ENCODE measurements at places on chromosomes 4 and X.

GRCh38 chr4:13511101-13511500 lies 27.0 kb upstream of the RAB28 start:
- no peak for DNase-seq

GRCh38 chrX:155744534-155744933 lies 131.8 kb upstream of the TMLHE start:
- no peak for DNase-seq

DNA sequence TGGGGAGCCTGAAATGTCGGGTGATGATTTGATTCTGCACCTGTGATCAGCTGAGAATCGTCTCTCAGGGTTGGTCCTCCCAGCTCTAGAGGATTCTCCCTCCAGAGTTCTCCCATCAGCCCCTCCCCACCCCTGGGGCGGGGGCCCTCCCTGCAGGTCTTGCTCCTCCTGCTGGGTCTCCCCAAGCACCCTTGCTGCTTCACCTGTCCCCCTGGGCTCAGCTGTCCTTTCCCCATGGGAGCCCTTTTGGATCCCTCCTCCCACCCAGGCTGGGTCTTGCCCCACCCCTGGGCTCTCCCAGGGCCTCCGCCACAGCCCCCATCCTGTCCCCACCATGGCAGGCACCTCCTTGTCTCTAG lies 22.2 kb downstream of the PSAPL1 start:
- no peak for DNase-seq

DNA sequence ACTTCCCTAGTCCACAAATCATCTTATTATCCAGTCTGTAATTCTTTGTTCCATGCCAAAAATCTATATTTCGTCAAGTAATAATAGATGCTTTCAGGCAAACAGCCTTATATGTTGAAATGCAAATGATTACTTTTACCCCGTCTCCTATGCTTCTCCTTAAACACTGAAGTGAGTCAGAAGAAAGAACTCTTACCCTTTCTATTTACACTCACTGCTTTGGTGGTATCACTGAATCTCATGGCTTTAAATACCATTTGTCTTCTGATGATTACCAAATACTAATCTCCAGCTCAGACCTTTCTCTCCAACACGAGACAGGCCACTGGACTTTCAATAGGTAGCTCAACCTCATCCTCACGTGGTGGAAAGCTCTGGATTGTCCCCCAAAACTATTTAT lies 558.1 kb downstream of the IL1RAPL1 start:
- no peak for DNase-seq

GRCh38 chr4:102843273-102843672 lies 15.9 kb upstream of the UBE2D3 start:
- DNase-seq, result no peak

- peak; percentile 18 for DNase-seq
Observed at GRCh38 chr4:113278324-113278934, 229.0 kb downstream of the ANK2 start.

GRCh38 chr4:123954220-123954619 lies 557.6 kb downstream of the SPRY1 start:
- no peak for DNase-seq

DNA sequence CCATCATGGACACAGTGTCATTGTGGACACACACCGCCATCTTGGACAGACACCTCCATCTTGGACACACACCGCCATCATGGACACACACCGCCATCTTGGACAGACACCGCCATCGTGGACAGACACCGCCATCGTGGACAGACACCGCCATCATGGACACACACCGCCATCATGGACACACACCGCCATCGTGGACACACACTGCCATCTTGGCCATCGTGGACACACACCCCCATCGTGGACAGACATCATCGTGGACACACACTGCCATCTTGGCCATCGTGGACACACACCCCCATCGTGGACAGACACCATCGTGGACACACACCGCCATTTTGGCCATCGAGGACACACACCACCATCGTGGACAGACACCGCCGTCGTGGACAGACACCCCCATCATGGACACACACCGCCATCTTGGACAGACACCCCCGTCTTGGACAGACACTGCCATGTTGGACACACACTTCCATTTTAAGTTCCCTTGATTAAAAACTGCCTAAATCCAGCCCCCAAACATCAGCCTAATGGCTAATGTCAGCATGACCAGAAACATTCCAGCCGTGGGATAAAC lies 9.1 kb downstream of the ASMTL start:
- no peak for DNase-seq

DNA sequence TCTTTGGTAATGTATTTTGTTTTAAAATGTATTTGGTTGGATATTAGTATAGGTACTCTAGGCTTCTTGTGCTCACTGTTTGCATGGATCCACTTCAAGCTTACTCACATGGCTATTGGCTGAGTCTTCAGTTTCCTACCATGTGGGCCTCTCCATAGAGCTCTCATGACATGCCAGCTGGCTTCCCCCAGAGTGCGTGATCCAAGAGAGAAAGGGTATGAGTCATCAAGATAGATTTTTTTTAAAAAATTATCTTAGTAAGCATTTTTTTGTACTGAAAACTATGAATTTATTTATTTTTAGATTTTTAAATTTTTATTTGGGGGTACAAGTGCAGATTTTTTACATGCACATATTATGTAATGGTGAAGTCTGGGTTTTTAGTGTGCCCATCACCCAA lies 219.1 kb upstream of the AMOT start:
- no peak for DNase-seq

GRCh38 chrX:29590921-29591320 lies 624.4 kb upstream of the MAGEB2 start:
- DNase-seq, result no peak

- DNase-seq, result no peak
Observed at GRCh38 chr4:128301979-128302378, 14.4 kb upstream of the PGRMC2 start.

DNA sequence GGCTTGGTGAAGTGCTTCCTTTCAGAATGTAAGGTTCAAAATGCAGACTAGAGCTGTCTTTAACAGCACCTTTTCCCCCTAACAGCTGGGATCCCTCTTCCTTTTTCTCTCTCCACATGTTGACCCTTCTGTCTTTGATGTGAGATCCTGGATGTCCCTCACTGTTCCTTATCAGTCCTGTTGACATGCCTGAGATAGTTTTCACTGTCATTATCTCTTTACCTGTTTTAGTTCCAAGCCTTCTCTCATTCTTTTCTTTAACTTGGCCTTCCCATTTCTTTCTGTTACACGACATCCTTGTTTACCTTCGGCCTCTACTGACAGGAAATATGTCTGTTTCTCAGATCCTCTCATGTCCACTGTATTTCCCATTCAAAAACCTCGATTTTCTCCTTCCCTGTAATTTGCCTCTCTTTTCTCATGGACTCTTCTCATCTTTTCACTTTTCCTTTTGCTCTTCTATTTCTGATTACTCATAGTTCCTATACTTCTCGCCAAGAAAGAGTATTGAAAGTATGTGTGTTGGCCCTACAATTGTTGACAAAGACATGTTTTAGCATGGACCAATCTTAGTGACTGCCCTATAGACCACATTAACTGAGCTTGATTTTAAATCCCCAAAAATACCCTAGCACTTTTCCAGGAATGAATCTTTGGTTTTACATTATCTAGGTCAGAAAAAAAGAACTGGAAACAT lies 1.2 kb upstream of the SOWAHB start:
- DNase-seq, result no peak

GRCh38 chr4:71980976-71981375 lies 50.8 kb upstream of the NPFFR2 start:
- no peak for DNase-seq

DNA sequence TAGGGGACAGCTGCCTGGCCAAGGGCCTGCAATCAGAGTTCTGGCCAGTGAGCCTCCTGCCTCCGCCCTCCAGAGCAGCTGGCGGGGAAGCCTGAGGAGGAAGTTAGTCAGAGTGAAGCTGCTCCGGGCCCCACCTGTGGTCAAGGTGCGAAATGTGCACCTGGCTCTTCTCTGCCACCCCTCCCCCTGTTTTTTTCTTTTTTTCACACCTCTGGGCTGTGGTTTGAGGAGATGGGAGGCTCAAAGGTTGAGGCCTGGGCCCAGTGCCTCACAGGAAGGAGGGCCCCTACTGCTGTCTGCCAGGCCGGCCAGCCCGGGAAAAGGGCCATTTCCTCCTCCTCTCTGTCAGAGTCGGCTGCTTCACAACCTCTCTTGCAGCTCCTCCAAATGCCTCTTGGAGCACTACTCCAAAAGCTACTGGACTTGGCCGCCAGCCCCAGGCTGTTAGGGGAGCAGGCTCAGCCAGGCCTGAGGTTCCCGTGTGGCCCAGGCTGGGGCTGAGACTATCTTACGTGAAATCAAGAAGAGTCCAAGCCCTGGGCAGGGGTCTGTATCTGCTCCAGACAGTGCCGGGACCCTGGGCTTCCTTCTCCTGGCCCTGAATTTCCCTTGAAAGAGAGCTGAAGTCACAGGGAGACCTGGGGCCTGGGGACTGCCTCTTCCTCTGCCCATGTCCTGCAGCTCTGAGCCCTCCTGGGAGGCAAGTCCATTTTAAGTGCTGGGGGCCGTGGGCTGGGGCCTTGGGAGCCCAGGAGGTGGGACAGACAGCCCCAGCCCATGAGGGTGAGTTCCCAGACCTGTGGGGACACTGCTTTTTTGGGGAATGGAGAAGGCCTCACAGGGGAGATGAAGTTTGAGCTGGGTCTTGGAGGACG lies 4.5 kb upstream of the CXCR3 start:
- peak; percentile 68 for DNase-seq

GRCh38 chr4:128955751-128956150 lies 137.6 kb downstream of the SCLT1 start:
- no peak for DNase-seq

- no peak for DNase-seq
Observed at GRCh38 chr4:34323549-34324320, 1920.6 kb downstream of the ARAP2 start.

DNA sequence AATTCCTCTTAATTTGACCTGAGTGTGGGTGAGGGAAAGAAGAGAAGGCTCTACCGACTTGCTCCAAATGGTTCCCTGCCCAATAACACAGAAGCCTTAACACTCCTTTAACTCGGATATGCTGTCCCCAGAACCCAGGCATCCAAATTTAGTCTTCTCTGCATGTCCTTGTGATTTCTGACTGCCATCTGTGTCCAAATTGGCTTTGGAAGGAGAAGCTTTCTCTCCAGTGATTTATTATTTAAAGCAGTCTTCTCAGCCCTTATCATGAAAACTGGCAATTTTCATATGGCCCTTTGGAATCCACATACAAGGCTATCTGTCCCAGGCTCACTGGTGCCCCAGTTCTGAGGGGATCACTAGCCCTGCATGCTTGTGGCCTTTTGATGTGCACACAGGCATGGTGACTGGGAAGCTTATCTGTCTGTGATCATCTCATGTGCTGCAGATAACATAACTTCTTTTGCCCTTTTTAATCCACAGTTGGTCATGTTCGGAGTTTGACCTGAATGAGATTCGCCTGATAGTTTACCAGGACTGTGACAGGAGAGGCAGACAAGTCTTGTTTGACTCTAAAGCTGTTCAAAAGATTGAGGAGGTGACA lies 56.7 kb downstream of the FNIP2 start:
- no peak for DNase-seq

DNA sequence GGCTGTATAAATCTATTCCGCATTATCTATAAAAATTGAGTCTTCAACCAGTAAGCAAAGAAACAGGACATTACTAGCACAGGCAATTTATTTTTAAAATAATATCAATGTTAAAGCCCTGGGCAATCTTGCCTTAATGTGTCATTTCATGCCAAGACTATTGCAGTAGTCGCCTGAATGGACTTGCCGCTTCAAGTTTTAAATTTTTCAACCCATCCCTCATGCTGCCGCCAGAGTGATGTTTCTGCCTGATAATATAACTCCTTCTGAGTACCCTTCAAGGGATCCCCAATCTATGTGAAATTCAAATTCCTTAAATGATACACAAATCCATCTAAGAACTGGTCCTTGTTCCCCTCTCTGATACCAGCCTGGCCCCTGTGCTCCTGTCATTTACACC lies 66.9 kb downstream of the PRSS12 start:
- no peak for DNase-seq

- no peak for DNase-seq
Observed at GRCh38 chr4:3472411-3473141, 9.5 kb downstream of the DOK7 start.

Measured in stimulated activated naive CD4-positive, alpha-beta T cell treated with Interleukin-2 at 50 U/mL for 16 hours (primary cell).